Suppressor macrophage treated with lipopolysaccharide for 4 hours (primary cell): ENCODE measurements at places on chromosomes 7 and 10.
A peak's percentile ranks its signal among the peaks of the same experiment; 100 is the strongest.

- no peak for DNase-seq
Measured at GRCh38 chr7:140966561-140967233, 42.0 kb upstream of the BRAF start.

- no peak for DNase-seq
Measured at GRCh38 chr7:134649226-134649775, 2.6 kb downstream of the BPGM start.

DNA sequence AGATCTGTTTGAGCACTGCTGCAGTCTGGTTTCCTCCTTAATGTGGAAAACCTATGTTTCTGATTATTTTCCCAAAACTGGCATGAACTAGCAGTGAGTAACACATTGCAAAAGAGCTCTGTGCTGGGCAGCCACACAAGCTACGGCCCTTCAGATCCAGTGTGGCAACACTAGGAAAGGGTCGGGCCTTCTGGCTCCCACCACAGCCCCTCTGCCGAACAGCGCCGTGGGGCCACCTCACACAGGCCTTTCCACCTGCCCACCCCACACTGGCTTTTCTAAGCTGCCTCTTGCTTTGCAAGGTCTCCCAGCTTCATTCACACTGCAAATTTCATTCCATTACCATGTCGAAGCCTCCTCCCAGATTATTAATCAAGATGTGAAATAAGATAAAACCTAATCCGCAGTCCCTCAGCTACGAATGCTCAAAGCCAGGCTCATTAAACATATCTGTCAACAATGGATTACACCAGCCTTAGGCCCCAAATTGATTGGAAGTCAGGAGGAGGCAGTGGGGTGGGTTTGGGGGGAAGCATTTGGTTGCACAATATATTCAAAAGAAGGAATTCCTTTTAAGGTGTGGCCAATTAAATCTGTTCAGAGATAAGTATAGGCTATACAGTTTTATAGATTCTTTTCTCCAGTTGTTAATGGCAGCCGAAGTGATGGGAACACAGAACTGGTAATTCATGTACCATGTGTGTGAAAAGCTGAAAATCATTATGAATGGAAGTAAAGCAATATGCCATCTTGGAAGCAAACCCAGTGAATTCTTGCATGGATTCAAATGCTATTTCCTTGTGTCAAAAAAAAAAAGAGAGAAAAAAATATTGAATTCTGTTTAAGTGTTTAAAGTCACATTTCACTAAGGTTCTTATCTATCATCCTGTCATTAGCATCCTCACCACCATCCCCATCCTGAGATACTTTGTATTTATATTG is 223.7 kb downstream of the MTERF1 start:
- no peak for DNase-seq

DNA sequence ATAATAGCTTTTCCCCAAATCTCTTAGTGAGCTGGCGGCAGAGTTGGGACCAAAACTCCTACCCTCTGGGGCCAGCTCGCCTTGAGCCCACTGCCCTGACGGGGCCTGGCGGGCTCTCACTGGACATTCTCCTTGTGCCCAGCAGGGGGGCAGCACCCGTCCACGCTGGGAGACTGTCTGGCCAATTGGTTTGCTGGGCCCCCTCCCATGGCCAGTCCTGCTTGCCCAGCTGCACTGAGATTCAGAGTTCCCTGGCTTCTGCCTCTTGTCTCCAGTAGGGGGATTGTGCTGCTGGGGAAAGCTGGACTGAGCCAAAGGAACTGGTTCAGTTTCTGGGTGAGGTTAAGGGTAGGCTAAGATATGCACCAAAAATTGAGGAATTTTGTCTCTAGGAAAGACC is 59.8 kb downstream of the RAMP3 start:
- no peak for DNase-seq

GRCh38 chr7:39757604-39758003 is 134.2 kb downstream of the RALA start:
- DNase-seq = no peak

GRCh38 chr10:104556831-104557230 is 84.3 kb upstream of the SORCS3 start:
- no peak for DNase-seq

DNA sequence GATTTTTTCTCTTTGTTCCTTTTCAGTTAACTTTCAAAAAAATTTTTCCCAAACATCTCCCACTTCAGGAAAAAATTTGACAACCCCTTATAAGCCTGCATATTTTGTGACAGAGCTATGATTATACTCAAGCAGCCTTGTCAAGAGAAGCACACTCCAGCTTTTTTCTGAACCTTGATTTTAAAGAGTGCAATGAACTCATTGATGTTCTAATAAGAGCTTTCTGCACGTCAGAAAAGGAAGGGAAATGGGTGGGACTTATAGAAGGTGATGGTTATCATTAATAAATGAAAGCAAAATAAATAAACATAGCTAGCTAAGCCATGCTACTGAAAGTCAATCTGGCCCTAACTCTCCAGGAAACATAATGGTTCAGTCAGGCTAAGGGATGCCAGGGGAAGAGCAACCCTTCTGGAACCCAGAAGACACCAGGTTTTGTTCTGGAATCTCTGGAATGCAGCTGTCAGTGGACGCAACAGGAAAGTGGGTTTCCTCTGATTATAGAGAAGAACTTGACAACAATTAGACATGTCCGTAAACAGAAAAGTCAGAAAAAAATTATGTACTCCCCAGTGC is 76.1 kb downstream of the NHLRC2 start:
- no peak for DNase-seq

- DNase-seq = peak; percentile 30
Measured at GRCh38 chr10:22573820-22574569, 140.4 kb downstream of the PIP4K2A start.

- no peak for DNase-seq
Measured at GRCh38 chr10:105875050-105875449, 1234.0 kb downstream of the SORCS3 start.

DNA sequence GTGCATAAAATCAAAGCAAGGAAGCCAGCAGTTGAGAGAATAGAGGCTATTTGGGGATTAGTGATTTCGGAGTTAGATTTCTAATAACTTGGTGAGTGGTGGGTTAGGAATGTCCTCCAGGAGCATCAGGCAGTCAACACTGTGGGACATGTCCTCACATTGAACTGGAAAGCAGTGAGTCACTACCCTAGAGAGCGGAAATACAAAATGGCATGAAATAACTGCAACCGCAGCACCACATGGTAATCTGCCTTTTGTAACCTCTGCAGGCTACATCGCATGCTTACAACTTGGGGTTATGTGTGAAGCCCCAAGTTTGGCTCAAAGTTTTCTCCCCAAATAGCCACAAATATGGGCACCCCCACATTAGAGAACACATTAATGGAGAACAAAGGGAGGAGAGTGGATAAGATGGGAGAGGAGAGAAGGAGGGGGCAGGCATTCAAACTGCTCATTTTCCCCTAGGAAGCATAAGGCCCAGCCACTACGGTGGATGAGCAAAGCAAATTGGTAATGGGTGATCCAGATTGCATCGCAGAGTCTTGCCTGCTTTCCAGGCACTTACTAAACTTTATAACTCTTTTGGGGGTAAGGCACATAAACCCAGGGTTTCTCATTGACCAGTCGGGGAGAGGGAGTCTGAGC is 22.0 kb upstream of the SLF2 start:
- DNase-seq = no peak

DNA sequence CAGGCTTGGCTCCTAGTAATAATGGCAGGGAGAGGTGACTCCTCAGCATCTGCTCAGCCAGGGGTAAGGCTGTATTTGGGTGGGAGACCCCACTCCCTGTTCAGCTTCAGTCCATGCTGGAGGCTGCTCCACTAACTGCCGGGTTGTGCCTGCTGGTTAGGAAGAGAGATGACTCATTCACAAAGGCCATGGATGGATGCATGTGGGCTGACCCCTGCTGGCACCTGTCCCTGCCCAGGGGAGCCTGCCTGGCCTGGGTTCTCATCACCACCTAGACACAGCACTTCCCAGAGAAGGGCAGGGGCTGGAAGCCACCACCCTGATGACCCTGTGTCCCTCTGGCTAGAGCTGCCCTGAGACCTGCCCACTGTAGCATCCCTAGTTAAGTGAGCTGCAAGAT is 59.0 kb downstream of the VSTM4 start:
- DNase-seq = no peak

- DNase-seq = no peak
Measured at GRCh38 chr10:102627736-102628293, 16.5 kb upstream of the TRIM8 start.

- peak; percentile 95 for DNase-seq
Measured at GRCh38 chr10:11197266-11197712, 179.6 kb downstream of the CELF2 start.

- DNase-seq = peak; percentile 43
Measured at GRCh38 chr10:73076360-73077183, 20.1 kb downstream of the P4HA1 start.

DNA sequence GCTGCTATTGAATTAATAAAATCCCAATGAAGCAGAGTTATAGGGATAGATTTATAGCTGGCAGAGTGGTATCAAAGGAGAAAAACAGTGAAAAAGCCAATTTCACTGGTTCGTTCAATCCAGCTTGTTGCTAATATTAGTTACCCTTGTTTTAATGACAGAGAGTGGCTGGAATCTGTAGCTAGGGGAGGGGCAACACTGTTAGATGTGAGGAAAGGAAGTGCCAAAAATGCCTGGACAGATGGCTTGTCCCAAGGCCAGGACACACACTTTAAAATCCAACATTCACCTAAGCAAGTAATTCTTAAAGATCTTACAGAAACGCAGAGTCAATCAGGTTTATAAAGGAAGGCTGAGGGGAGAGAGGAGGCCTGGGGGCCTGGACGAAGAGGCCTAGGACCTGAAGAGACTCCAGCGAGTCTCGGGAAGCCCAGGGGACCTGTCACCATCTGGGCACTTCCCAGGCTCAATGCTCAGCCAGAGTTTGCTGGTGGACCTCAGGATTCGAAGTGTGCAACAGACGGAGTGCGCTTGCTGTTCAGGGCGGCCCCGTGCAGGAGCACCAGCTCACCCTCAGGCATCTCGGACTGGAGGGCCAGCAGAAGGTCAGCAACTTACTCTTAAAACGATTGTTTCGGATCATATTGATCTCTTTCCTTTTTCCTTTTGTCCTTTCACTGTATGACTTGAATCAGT is 36.7 kb downstream of the TMEM248 start:
- DNase-seq = no peak

DNA sequence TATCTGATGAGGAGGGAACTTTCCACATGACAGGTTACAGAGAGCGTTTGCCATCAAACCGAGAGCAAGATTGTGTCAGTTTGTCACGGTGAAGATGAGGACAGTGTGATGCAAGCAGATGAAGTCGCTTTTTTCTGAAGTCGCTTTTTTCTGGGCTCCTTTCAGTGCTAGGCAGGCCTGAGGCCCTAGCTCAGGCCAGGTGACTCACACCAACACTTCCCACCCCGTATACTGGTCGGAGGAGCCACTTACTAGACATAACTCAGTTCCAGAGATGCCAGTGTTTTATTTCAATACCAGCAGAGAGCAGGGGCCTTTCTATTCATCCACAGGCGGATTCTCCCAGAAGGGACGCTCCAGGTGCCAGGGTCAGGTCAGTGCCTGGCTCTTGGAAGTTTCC is 58.9 kb downstream of the SFMBT2 start:
- DNase-seq = no peak

DNA sequence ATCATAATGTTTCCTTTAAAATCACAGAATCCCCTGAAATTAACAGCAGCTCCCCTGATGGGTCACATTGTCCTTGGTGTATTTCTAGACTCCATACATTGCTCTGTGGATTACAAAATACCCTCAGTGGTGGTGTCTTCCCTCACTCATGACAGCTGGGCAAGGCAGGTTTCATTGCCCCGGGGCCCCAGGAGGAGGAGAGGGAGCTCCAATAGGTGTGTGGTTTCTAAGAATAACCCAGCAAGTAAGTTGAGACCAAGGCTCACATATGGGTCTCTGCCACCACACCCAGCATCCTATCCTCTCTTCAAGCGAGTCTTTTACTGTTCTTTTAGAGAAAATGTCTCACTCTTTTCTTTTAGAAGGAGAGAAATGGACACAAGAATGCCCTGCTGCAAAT is 63.6 kb downstream of the PKD1L1 start:
- no peak for DNase-seq

- no peak for DNase-seq
Measured at GRCh38 chr7:121873289-121874194, 581 bp downstream of the PTPRZ1 start.

DNA sequence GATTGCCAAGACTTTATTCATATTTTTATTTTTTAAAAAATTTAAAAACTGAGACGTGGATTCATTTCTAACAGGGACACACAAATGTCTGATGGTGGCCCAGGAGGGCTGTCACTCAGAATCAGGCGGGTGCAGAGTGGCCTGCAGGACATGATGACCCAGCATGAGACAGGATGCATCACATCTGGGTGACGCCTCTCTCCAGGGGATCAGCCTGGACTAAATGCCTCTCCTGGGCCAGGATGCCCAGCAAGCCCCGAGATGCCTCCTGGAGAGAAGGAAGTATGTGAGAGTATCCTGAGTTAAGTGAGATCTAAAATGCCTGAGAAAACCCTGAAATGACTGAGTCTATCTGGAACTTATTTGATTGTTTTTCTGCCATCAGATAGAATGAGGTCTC is 16.9 kb upstream of the MTURN start:
- no peak for DNase-seq

DNA sequence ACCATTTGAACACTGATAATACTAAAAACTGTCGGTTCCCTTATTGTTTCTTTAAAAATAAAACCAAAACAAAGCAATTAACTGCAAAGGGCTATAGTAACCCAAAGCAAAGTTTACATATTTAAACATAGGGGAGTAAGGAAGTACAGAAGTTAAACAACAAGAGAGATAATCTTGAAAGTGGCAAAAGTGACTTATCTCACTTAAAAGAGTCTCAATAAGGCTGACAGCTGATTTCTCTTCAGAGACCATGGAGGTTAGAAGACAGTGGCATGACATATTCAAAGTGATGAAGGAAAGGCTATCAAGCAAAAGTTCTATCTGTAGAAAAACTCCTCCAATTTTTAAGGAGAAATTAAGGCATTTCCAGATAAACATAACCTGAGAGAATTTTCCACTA is 233.5 kb upstream of the HDAC9 start:
- peak; percentile 9 for DNase-seq

DNA sequence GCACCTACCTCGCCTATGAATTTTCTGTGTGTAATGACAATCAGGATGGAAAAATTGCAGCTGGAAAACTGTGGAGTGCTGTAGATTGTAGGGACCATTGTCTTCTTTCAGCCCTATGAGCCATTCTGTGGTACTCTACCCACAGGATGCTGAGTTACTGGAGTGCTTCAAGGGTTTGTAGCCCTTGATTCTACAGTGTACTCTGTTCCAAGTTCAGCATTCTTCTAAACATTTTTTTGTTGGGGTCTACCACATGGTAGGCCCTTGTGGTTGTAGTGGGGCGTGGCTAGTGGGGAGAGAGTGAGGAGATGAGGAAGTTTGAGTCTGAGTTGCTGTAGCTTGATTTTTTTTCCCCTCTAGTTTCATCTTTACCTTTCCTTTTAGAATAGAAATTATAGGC is 33.5 kb downstream of the REEP3 start:
- DNase-seq = no peak

GRCh38 chr10:124647421-124648130 is 96.6 kb downstream of the FAM53B start:
- DNase-seq = peak; percentile 91
